ENCODE measurements at places on chromosomes 1 and 21.

DNA sequence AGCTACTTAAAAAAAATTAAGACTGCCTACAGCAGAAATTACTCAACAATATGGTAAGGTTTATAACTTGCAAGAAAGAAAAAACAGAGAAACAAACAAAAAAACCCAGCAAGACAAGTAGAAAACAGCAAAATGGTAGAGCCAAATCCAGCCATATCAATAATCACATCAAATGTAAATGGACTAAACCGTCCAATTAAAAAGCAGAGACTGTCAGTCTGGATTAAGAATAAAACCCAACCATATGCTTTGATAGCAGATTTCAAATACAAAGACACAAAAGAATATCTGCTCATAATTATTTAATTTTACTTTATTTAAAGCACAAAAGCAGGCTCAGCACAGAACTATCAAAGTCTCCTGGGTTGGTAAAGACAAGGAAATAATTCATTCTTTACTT, 17.5 kb downstream of the PACC1 start:
- no peak for DNase-seq

DNA sequence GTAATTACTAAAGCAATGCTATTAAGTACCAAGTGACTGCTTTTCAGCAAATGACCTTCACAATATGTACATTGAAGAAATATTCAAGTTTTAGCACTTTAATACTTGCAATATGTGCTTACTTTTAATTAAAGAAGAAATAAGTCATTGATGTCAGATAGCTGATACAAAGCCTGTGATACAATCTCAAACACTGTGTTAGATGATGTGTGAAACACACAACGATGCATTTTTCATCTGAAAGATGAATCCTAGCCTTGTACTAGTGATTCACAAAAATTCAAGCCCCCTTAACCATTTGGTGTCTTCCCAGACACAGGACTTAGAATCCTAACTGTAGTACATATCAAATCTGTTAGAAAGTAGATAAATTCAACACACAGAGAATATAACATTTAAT, 724.1 kb upstream of the ADAMTS5 start:
- no peak for DNase-seq

DNA sequence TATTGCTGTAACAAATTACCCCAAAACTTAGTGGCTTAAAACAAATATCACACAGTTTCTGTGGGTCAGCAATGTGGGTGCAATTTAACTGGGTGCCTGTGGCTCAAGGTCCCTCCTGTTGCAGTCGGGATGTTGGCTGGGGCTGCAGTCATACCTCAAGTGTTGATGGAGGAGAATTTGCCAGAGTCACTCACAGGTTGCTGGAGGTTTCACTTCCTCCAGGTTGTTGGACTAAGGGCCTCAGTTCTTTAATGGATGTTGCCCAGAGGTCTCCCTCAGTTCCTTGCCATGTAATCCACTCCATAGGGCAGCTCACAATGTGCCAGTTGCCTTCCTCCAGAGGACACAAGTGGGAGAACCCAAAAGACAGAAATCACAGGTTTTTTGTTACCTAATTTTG, 2.5 kb upstream of the TAF13 start:
- DNase-seq: no peak

- DNase-seq: no peak
Observed at GRCh38 chr1:184953600-184954219, 20.6 kb downstream of the NIBAN1 start.

GRCh38 chr1:19206947-19207346, 3.1 kb downstream of the UBR4 start:
- DNase-seq: no peak
